Dermis microvascular lymphatic vessel endothelial cell (primary cell): ENCODE measurements at places on chromosomes 5 and 9. TPM values are rescaled to one million over a fixed set of nuclear protein-coding genes. Genes with fewer than 3 reads are reported as not detected.

The GHR gene
- total RNA-seq, result 3.1 and 6.1 TPM in 2 replicates

GRCh38 chr9:116491219-116491618 lies 195.9 kb upstream of the TRIM32 start:
- DNase-seq, result no peak

- DNase-seq, result no peak
Measured at GRCh38 chr9:123389698-123390097, 33.7 kb downstream of the CRB2 start.

DNA sequence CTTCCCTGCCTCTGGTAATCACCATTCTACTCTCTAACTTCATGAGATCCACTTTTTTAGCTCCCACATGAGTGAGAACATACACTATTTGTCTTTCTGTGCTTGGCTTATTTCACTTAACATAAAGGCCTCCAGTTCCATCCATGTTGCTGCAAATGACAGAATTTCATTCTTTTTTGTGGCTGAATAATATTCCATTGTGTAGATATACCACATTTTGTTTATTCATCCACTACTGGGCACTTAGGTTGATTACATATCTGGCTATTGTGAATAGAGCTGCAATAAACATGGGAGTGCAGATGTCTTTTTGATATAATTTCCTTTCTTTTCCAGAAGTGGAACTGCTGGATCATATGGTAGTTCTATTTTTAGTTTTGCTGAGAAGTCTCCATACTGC lies 28.7 kb downstream of the SHOC1 start:
- no peak for DNase-seq

- DNase-seq, result no peak
Measured at GRCh38 chr5:82296929-82297328, 18.8 kb upstream of the RPS23 start.

GRCh38 chr5:67957374-67957773 lies 258.2 kb upstream of the PIK3R1 start:
- no peak for DNase-seq

- peak; percentile 17 for DNase-seq
Measured at GRCh38 chr9:83441390-83441789, 96.8 kb downstream of the FRMD3 start.

DNA sequence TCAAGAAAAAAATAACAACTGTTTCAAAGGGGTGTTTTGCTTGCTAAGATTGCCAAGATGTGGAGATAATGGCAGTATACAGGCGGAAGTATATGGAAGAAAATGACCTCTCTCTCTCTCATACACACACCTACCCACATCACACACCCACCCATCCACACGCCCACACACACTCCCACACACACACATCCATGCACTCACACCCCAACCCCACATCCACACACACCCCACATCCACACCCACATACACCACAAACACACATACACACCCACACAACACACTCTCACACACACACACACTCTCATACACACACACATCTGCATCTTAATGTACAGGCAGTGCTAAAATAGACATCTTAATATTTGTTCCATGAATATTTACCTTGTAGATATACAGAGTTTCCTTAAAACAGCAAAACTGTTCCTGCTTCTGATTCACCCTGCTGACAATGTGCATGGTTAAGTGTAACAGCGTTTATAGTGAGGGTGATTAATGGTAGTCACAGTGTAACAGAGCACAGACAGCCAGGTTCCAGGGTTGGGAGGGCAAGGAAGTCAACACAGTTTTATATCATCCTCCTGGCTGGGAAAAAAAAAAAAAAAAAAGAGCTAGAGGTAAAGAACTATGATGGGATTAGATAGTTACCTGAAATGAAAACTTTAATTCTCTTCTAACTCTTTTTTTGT lies 8.3 kb downstream of the BHMT2 start:
- no peak for DNase-seq

GRCh38 chr5:109691996-109692395 lies 2.3 kb downstream of the MAN2A1 start:
- no peak for DNase-seq

GRCh38 chr9:119003201-119003611 lies 366.0 kb downstream of the BRINP1 start:
- no peak for DNase-seq

The IL3 gene
- not detected in 2 replicates for total RNA-seq

- no peak for DNase-seq
Measured at GRCh38 chr5:159161361-159162214, 47.8 kb downstream of the RNF145 start.

GRCh38 chr9:37650873-37651768 lies at the start of gene FRMPD1:
TSS of gene FRMPD1 (plus strand) at chr9:37650954. CDS start at chr9:37692642, 41,688 bp downstream.
- peak; percentile 2 for DNase-seq

- DNase-seq, result peak; percentile 24
Measured at GRCh38 chr9:4844056-4844838, 51.5 kb downstream of the RCL1 start.

The TMC1 gene
- 0.25 and 0.26 TPM in 2 replicates for total RNA-seq

The ZDHHC11 gene
- total RNA-seq, result 0.26 and 1.5 TPM in 2 replicates

The TEK gene
- total RNA-seq, result 147 and 167 TPM in 2 replicates

DNA sequence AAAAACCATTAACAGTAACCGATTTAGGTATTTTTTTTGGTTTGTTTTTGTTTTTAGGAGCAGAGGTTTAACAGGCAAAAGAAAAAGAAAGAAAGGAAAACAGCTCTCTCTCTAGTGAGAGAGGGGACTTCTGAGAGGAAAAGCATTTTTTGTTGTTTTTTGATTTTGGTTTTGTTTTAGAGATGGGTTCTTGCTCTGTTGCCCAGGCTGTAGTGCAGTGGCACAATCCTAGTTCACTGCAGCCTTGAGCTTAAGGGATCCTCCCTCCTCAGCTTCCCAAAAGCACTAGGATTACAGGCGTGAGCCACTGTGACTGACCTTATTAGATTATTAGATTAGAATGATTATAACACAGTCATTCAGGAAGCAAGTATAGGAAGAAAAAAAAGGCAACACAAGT lies 10.1 kb downstream of the USP20 start:
- DNase-seq, result no peak

GRCh38 chr9:70053864-70054263 lies 10.2 kb downstream of the MAMDC2 start:
- DNase-seq, result no peak

- DNase-seq, result no peak
Measured at GRCh38 chr5:179192891-179193470, 132.8 kb downstream of the ZNF354C start.

The ADGRV1 gene
- 0.13 and 0.25 TPM in 2 replicates for total RNA-seq

The PPIC gene
- 50.1 and 66.2 TPM in 2 replicates for total RNA-seq

- DNase-seq, result no peak
Measured at GRCh38 chr5:6603643-6604042, 29.2 kb downstream of the NSUN2 start.

The CCL27 gene
- total RNA-seq, result not detected in 2 replicates

GRCh38 chr5:172903790-172904189 lies 55.4 kb upstream of the RPL26L1 start:
- DNase-seq, result peak; percentile 94

The CCL28 gene
- 1.2 and 2.1 TPM in 2 replicates for total RNA-seq
